NCI-H1436 (cell line): ENCODE measurements at places on chromosomes 5 and 9.

DNA sequence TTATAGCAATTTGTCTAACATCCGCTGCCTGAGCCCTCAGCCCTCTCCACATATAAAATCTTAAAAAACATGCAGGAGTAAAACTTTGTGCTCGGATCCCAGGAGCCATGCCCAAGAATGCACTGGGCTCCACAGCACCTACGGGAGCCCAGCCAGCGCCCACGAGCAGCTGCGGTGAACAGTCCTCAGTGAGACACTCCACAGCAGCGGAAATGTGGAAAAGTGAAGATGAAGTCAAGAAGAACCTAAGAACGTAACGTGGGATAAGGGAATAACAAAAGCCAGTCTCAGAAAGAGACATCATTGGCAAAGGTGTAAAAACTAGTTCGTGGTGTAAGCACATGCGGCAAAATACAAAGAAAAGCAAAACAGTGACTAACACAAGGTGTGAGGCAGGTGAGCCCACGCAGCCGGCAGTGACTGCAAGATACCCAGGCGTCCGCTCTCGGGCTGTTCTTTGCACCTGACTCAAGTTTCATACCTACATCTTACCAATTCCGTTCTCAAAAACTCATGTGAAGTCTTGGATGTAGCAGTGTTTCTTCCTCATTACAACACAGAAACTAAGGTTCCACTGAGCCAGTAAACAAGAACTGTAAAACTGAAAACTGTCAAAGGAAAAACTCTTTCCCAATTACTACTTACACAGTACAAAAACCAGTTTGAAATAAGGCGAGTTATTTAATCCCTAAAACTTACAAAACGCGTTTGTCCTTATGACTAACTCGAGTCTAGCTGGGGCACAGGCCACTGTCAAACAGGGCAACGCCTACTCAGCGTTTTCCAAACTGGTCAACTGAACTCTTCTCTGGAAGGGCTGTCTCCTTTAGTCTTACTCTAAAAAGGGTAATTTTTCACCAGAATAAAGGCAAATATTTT, 1.7 kb downstream of the CAMSAP1 start:
- DNase-seq = no peak

DNA sequence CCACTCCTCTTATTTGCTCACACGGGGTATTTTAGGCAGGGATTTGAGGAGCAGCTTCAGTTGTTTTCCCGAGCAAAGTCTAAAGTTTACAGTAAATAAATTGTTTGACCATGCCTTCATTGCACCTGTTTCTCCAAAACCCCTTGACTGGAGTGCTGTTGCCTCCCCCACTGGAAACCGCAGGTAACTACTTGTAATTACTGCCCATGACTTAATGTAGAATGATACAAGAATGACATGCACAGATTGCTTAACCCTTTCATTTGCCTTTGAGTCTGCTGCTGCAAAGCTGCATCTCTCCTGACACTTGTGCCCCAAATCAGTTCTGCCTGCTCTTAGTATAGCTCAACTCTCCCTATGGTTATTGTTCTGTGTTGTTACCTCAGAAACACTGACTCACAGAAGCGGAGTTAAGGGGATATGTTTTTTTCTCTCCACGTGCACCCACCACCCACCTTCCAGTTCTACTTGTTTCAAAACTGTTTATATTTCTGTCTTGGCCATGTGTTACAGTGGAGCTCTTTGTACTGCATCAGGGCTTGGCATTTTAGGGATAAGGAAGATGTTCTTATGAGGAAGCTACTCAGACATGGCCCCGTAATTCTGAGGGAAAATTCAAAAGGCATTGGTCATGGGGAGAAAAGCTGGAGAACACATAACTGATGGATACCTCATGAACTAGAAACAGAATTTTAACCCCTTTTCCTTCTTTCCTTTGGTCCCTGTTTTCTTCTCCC, 2.3 kb downstream of the ADRB2 start:
- no peak for DNase-seq

GRCh38 chr9:123925819-123926218, 4.1 kb downstream of the DENND1A start:
- DNase-seq = no peak

GRCh38 chr5:132765311-132766019, 11.6 kb downstream of the SEPTIN8 start:
- no peak for DNase-seq

DNA sequence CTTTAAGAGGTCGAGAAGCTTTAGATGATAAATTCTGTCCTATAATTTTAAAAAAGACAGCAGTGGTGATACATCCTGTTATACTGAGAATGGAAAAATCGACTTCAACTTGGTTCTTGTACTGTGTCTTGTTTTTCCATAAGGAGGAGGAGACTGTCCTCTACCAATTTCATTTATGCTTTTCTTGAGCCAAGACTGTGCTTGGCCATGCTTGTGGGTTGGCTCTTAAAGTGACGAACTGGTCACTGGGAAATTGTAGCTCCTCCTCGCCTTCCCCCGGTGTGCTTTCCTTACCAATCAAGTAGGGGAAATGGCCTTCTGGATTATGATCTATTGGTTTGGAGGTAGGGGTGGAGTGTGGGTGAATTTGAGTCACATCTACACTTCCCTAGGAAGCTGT, 67.1 kb upstream of the HSPB3 start:
- no peak for DNase-seq

DNA sequence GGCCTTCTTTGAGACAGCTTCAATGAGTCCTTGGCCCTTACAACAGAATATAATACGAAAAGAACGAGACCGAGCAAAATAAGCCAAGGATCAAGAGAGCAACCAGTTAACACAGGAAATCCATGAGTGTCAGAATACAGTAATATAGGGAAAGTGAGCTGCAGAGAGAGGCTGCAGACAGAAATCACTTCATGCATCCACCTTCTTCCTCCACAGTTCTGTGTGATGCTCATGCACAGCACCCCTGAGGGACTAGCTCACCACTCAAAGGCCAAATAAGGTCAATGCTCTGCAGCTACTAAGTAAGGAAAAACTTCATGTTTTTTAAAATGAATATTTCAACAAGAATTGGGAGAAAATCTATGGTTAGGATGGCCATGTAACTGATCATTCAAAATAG, 257.1 kb downstream of the MCTP1 start:
- DNase-seq = no peak

DNA sequence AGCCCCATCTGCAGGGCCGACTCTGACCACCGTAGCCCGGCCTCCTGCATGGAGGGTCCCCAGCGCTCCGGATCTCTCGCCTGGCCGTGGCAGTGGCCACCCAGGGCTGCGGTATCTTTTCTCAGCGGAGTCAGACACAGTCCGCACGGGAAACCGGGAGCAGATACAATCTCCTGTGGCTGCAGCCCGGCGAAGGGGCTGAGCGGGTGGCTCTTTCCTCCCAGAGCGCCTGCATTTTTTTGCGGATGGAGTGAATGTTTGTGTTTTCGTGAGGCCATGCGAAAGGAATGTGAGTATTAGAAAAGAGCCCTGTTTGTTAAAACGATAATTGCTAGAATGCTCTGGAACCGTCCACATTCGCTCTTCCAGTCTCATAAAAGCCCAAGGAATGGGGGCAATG, 53.4 kb upstream of the PTCH1 start:
- no peak for DNase-seq

DNA sequence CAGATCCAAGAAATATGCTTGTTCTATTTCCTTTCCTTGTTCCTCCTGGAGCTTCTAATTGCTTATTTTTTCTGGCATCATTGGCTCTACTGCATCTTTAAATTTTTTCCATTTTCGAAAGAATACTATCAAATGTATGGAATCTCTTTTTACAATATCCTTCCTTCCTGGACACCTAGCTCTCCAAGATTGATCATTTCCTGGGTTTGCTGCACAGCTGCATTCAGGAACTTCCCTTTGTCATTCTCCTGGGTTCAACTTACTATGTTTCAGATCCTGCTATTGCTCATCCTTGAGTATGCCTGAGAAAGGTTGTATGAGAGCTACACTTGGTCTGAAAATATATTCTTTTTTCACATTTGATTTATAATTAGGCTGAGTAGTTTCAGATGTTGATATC, 73.7 kb upstream of the ERCC6L2 start:
- no peak for DNase-seq

- DNase-seq = no peak
Measured at GRCh38 chr5:167899490-167900070, 391.9 kb upstream of the WWC1 start.

DNA sequence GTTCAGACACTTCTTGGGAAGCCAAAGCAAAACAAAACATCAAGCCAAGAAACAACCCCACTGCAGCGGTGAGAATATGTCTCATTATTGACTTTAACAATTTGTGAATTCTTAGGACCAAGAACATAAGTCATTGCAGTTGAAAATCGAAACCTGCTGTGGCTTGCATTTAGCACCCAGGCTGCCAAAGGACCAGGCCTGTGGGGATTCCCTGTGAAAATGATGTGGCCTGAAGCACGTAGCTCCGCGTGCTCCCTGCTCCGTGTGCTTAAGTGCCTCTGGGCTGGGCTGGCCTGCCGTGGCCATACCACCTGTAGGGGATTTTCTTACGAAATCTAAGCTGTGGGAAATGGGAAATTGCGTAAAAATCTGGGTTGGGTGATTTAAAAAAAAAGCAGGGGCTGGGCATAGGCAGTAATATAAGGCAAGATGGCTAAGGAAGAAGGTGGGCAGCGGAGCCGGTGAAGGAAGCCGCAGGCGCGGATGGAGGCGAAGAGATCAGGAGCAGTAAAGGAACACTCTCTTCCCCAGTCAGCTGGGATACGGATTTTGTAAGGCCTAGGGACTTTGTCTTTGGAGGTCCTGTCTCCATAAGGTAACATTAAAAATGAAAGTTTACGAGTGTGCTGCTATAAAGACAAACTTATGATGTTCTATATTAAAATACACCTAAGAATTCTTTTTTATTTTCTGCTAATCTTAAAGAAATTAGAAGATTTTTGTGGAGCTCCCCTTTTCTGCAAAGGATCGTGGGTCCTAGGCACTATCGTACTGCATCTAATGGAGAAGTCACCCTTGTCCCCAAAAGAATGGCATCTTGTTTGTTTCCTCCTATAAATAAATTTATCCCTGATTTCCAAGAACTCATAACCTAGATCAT, 189.6 kb upstream of the SEMA6A start:
- no peak for DNase-seq

DNA sequence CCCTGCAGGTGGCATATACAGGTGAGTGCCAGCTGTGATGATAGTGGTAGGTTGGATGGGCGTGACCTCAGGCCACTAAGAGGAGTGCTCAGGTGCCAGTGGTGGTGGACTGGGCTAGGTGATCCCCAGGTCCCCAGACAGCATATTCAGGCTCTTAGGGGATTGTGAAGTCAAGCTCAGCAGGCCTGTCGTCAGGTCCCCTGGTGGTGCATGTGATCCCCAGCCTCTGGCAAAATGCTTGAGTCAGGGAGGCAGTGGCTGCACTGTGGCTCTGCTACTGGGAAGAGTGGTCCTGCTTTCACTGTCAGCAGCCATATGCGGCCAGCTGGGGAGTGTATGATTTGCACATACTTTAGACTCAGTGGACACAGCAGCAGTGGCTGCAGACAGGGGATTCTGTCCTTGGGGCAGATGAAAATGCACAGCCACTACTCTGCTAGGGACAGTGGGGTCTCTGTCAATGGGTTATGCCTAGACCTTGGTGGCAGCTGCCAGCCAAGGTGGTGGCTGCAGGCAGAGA, 31.6 kb upstream of the CTSL start:
- DNase-seq = no peak

- no peak for DNase-seq
Measured at GRCh38 chr5:32432633-32433032, 11.9 kb downstream of the ZFR start.

DNA sequence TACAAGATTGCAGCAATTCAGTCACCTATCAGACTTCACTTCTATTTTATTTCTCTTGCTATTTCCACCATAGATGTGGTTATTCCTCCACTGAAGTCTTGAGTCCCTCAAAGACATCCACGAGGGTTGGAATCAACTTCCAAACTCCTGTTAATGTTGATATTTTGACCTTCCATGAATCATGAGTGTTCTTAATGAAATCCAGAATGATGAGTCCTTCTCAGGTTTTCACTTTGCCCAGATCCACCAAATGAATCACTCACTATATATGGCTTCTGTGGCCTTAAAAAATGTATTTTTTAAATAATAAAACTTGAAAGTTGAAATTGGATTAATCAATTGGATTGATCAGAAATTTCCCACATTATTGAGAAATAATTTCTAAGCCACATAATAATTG, 1821.0 kb downstream of the EFNA5 start:
- DNase-seq = no peak

DNA sequence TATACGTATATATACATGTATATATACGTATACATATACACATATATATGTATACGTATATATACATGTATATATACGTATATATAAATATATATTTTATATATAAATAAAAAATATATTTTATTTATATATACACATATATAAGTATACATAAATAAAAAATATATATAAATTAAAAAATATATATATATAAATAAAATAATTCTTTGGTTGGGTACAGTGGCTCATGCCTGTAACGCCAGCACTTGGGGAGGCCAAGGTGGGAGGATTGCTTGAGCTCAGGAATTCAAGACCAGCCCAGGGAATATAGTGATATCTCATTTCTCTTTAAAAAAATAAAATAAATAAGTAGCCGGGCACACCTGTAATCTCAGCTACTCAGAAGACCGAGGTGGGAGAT, 155.0 kb downstream of the CDC42SE2 start:
- no peak for DNase-seq

DNA sequence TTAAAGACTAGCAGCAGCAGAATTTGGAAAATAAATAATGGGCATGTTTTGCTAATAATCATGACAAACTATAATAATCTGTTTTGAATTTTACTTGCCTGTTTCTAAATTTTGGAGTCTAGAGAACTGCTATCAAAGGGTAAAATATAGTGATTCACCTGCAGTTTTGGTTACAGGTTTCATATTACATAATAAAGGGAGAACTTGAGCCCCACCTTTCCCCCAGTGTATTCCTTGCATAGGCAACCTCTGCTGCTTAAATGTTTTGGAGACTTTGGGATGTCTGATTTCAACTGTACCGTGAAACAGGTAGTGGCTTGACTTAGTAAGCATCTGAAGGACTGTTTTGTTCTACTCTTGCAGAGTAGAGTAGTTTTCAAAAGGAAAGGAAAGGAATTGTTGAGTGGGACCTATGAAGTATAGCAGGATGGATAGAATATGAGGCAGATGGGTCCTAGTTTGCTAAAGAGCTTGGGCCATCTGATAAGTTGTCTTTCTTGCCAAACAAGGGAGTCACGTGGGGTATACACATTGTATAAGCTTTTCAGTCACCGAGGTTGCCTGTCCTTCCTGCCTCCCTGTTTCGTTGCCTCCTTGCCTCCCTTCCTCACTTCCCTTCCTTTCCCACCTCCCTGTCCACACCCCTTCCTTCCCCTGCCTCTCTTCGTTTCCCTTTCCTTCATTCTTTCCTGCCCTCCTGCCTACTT, 19.1 kb downstream of the CREBRF start:
- no peak for DNase-seq

DNA sequence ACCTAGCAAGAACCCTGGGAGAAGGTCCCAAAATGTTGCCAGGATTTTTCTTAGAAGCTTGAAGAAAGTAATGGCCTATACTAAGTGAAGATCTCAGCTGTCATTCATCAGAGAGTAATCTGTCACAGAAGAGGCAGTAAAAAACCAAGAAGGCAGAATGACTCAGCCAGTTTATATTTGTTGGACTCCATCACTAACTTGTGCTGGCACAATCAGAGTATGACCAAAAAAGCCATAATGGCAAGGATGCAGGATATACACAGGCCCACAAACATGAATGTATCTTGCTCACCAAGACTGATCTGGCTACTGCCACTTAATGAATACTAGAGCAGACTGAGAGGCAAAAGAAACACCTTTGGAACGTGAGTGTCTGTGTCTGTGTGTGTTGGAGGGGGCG, 104.0 kb upstream of the POU5F2 start:
- DNase-seq = no peak

GRCh38 chr5:90601468-90601867, 42.9 kb downstream of the ADGRV1 start:
- DNase-seq = peak; percentile 6
